Tibial nerve (tissue), 4 donors: ENCODE measurements at places on chromosomes 1 and 21.
A peak's percentile ranks its signal among the peaks of the same experiment; 100 is the strongest.

DNA sequence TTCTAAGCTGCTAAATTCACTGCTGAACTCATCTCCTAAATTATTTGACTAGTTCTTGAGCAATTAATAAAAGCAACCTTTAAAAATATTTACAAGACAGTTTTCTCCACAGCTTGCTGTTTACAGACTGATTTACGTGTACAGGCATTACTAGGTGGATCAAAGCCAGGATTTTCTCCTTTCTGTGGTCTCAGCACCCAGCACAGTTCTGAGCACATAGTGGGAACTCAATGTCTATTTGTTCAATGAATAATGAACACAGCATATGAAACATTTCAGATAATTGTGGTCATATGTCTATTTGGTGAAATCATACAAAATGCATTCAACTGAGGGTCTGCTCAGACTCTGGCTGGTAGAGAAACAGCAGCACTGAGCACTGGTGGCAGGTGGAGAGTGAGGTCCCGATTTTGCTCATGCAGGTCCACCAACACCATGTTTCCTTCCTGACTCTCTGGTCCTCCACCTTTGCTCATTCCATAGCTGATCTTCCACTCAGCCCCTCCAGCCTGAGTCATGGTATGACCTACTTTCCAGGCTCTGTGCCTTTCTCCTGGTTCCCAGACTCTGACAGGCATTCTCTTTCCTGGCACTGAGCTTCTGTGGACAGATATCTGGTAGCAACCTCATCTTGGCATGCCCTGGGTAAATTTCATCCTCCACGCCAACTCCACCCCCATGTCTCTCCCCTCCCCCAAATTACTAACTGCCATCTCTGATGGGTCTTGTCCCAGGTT lies 311.3 kb downstream of the TGFB2 start:
- DNase-seq, result no peak

DNA sequence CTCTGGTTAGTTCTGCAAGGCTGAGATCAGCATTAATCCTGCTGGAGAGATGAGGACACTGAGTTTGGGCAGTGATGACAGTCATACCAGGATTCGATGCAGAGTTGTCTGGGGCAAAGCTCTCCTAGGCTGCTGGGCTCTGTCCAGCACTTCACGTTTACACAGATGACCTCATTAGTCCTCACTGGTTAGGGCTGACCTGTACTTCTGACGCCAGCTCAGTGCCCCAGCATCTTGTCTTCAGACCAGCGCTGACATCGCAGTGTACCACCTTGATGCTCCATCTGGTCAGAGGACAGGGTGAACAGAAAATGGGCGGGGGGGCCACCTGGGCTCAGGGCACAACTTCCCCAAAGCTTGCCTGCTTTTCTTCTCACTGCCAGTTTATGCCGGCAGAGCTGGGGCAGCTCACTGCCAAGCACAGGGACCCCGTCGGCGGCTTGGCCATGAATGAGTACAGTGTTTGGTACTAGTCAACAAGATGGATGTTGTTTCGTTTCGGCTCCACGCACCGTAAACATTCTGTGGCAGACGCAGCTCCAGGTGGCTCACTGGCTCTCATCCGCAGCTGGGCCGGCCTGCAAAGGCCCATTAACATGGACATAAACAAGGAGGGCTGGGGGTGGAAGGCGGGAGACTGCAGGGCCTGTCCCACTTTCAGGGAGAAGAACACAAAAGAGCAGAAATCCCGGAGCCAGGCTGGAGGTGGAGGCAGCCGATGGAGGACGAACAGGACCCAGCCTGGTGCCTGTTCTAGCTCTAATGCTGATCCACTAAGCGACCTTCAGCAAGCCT lies 118.7 kb downstream of the GLIS1 start:
- no peak for DNase-seq

- DNase-seq, result no peak
Observed at GRCh38 chr1:153293851-153294250, 18.9 kb downstream of the PGLYRP3 start.

DNA sequence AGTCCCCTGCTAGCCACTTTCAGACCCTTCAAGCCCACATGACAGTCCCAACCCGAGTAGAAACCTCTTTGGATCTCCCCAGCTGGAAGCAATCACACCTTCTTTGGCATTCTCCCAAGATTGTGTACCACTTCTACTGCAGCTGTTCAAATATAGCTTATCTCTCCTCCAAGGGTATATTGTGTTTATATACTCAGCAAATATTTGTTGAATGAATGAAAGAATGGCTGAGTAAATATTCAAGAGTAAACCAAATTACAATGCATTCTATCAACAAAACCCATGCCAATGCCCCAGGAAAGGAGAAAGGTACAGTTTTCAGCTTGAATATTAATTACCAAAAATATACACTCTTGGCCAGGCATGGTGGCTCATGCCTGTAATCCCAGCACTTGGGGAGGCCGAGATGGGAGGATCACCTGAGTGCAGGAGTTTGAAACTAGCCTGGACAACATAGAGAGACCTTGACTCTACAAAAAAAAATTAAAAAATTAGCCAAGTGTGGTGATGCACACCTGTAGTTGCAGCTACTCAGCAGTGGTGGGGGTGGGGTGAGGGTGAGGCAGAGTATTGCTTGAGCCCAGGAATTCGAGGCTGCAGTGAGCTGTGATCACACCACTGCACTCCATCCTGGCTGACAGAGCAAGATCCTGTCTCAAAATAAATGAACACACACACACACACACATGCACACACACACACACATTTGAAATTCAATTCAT lies 68.5 kb downstream of the NIBAN1 start:
- no peak for DNase-seq

- DNase-seq, result no peak
Observed at GRCh38 chr21:42405064-42406013, 1.6 kb downstream of the UBASH3A start.

DNA sequence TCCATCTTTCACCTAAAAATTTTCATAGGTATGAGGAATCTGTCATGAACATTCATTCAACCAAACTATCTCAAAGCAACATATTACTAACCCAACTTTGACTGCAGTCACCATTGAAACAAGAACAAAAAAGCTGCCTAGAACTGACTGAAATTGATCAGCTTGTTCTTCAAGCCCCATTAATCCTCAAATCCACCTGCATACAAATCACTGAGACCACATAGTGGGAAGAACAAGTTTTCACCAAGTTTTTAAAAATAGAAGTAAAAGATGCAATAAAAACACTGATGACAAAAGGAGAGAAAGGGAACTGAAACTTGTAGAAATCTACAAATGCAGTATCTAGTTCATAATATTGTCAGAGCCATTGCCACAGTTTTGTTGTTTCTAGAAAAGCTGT lies 6.1 kb downstream of the SORT1 start:
- no peak for DNase-seq

DNA sequence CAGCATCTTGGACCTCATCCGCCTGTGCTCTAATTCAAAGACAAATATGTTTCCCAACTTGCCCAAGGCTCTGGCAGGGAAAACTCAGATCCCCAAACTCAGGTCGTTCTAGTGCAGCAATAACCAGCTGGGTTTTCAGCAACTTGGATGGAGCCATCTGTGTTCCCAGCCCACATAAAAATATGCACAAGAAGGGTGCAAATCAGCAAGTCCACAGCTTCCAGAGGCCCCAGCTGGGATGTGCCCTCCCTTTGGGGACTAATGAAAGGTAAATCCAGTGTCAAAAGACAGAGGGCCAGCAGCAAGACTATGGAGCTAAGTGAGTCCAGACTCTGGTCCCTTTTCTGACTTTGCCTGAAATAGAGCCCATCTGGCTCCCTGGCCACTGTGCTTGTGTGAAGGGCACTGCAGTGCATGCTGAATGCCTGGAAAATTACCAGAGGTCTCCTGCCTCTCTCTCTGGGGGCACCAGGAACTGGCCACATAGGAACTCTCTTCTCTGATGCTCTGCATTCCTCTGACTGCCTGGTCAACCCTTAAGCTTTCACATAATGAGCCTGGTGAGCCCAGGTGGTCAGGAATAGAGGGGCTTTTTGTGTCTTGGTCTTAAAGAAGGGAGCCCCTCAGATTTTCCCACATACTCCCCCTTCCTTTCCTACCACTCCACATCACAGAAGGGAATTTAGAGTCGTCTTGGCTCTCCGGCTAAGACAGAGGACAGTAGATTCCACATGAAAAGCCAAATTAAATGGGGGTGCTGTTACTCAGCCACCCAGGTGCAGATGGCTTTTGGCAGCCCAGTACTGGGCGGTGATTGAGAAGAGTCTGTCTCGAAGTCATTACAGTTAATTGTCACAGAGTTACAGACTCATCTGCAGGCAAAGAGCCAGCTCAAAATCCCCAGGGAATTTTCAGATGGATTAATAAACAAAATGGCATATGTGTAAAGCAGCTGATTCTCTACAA lies 88.1 kb upstream of the C1orf21 start:
- DNase-seq, result peak; percentile 33

DNA sequence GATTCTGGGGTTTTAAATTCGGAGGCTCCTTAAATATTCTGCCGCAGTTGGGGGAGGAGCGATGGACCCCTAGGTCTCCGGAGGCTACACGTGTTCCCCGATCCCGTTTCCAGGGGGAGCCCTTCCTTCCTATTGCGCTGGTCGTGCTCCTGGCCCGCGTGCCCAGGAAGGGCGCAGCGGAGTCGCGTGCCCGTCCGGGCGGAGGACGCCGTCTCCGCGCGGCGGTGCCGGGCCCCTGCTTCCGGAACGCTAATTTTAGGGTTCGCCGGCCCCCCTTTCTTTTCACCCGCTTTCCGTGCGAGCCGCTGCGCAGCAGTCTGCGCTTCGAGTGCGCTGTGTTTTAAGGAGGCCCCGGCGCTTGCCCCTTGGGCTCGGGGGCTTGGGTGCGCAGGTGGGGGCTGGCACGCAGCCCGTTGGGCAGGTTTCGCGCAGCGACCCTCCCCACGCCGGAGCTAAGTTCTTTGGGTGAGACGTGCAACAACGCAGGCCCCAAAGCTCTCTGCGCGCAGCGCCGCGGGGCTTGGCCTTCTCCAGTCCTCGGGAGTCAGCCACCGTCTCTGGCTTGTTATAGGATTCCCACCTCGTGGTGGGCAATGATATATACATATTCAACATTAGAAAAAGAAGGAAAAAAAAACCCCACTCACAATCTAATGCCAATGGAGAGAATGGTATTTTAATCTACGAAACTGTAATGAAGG lies 43.5 kb upstream of the DNAJC6 start:
- no peak for DNase-seq

DNA sequence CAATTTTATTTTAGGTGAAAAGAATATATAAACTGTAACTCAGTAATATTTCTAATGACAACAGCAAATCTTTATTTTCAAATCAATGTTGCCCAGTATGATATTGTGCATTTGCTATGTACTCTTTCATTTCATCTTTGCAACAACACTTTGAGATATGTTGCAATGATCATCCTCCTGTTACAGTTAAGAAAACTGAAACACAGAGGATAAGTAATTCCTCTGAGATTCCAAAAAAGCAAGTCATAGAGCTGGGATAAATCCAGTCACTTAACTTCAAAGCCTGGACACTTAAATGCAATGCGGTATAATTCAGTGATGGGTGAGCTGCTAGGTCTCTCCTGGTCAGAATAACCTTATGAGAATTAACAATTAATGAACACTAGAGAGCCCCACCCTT lies 48.6 kb upstream of the EXO1 start:
- DNase-seq, result no peak

- no peak for DNase-seq
Observed at GRCh38 chr1:227869851-227870305, 54.4 kb downstream of the PRSS38 start.

GRCh38 chr1:93623875-93624274 lies 57.8 kb downstream of the BCAR3 start:
- DNase-seq, result no peak

DNA sequence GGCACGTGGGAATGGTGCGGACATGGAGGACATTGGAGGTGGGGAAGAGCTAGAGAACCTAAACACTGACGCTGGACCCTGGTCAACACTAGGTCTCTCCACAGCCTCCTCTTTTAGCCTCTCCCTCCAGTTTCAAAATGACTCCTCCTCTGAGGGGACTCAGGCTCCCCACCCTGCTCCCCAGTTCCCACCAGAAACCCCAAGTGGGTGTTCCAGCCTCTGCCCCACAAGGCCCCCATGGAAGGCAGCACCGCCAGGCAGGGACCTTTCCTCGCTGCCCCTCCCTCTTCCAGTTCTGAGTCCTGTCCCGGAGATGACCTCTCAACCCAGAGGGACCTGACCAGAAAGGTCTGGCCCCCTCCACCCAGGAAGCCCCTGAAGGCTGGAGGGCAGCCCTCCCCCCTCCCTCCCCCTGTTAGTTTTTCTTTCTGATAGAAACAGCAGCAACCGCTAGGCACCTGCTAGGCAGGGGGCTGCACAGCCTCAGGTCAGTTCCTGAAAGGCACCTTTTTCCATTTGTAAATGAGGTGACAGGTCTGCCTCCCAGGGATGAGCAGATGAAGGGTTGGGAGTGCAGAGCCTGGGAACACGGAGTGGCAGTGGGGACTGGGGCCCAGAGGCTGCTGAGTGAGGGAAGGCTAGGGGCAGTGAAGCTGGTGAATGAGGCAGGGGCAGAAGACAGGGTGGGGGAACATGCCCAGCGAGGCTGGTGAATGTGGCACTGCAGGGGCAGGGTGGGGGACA lies 9.3 kb upstream of the ITGB2 start:
- DNase-seq, result no peak

DNA sequence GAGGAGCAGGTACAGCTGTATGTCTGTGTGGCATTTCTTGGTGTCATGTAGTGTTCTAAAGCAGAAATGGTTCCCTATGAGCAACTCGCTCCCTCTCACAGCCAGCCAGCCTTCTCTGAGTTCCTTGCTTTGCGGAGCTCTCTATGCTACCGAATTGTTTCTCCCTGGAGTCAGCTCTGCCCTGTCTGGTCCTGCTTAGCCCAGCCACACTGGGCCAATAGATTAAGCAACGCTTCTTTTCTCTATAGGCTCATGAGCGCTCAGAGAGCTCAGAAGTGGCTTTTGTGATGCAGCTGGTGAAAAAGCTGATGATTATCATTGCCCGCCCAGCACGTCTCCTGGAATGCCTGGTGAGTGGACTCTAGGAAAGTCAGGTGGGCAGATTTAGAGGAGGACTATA lies 113.1 kb downstream of the PIK3R3 start:
- no peak for DNase-seq

- DNase-seq, result no peak
Observed at GRCh38 chr1:84892705-84893618, at the start of gene LPAR3. LPAR3 (minus strand) TSS chr1:84893206; CDS start chr1:84866120, 27,086 bp downstream.

GRCh38 chr1:167987174-167987573 lies 50.3 kb upstream of the MPC2 start:
- DNase-seq, result no peak

DNA sequence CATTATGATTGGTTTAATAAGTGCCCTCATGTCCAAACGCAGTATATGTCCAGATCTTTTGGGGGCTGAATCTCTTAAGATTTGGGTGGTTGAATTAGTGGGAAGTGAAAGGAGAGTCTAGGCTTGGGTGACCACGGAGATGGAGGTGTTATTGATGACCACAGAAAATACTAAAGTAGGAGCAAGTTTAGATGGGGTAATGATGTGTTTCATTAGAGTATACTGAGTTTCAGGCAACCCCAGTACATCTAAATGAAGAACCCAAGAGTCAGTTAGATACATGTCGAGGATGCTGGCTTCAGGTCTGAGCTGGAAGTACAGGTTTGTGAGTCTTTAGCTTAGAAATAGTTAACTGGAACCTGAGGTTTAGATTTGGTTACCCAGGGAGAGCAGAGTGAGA lies 6.5 kb upstream of the ZZZ3 start:
- no peak for DNase-seq
